ENCODE measurements at places on chromosomes 12 and 14.

GRCh38 chr14:104694475-104694950, 5.1 kb downstream of the INF2 start:
- no peak for DNase-seq

DNA sequence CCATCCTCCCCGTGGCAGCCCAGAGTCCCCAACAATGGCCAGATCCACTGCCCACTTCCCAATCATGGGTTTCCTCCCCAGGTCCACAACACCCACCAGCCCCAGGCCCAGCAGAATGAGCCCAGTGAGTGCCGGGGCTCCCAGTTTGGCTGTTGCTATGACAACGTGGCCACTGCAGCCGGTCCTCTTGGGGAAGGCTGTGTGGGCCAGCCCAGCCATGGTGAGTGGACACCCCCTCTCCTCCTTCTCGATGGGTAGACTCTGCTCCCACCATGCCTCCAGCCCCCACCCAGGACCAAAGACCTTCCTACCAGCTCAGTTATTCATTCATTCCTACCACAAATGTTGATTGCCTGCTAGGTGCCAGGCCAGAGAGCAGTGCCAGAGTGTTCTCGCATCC, 23.8 kb downstream of the PAPLN start:
- DNase-seq = no peak

DNA sequence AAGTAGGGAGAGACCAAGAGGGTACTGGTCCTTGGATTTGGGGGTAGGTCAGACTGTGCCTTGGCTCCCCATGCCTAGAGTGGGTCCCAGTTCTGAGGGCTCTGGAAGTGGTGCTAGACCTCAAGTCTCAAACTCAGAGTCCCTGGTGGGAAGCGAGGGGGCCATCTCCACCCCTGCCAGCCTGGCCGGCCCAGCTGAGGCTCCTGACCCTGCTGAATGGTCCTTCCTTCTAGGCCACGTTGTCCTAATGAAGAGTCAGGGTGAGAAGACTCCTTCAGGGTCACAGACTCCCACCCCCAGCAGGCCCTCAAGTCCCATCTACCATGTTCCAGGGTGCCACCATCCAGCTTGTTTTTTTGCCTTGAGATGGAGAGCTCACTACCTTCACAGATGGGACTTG, 12.9 kb downstream of the SERPINA6 start:
- no peak for DNase-seq

DNA sequence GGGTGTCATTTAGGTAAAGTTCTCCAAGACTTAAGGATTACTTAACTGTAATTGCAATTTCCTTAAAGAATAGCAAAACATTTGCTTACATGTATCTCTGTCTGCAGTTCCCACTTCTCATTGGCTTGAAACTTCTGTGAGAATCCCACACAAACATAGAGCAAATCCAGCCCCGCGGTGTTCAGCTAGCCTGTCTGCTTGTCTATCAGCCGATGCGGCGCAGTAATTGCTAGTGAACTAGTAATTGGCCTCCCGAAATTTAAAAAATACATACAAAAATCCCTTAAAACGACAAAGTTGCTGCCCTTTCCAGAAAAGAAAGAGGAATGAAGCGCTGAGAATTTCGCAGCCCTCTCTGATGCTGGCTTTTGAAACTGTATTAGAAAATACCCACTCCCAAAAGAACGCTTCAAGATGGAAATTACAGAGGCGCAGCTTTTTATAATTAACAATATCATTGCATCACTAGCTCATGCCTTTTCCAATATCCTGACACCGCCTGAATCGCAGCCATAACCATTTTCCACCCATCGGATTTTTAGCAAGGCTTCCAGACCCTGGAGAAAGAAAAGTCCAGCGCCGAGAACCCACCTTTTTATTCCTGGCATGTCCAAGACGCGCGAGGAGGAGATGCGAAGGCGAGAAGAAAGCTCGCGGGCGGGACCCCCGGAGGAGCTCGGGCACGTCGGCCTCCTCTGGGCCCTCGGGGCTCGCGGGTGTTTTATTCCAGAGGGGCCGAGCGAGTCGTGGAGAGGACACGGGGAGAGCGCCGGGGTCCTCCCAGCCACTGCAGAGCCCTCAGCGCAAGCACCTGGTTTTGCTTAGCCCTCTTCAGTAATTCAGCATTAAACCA, 646 bp downstream of the FBLN5 start:
- DNase-seq = no peak

DNA sequence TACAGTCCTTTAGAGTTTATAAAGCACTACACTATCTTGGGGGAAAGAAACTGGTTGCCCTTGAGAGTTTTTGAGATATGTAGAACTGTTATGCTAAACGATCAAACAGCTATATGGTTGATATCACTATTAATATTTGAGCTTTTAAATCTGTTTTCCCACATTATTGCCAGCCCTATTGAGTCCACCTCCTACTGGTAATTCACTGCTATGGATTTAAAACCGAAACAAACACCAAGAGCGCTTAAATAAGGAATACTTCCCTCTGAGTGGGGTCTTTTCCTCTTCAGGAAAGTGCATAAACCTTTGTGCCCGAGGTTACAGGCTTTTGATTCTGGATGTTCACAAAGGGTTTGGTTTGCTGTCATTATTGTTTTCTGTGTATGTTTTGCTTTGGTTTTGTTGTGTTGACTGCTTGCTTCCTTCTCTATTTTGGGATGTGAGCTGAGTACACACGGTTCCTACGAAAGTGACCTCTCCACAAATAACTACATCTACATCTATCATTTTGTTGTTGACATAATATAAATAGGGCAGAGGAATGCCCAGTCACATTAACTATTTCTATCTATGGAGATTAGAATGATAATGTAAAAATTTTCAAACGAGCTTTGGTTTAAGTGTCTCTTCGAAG, 44.8 kb downstream of the LGR5 start:
- DNase-seq = no peak

- DNase-seq = no peak
These were observed 20.7 kb downstream of the PHLDA1 start for GRCh38 chr12:76010732-76011458.

- no peak for DNase-seq
These were observed 141.8 kb upstream of the DYRK2 start for GRCh38 chr12:67506739-67507138.

GRCh38 chr14:30620178-30620577, 1.9 kb upstream of the SCFD1 start:
- no peak for DNase-seq

- no peak for DNase-seq
These were observed 50.6 kb upstream of the ETV6 start for GRCh38 chr12:11598900-11599299.

GRCh38 chr14:95480887-95481226, 35.6 kb downstream of the SYNE3 start:
- no peak for DNase-seq

DNA sequence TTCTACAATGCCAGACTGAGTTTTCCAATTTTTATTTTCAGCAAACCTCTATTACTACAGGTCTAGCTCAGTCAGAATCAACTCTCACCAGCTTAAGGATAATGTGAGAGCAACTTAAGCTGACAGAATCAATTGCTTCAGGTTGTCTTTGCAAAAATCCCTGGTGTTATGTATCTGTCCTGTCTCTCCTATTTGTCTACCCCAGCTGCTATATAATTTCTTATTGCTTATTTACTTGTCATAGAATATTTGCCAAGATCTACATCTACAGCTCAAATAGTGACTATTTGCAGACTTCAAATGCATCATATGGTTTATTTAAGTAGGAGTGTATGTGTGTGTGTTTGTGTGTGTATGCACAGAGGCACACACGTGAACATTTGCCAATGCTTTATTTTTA, 54.1 kb downstream of the FOXG1 start:
- DNase-seq = no peak

DNA sequence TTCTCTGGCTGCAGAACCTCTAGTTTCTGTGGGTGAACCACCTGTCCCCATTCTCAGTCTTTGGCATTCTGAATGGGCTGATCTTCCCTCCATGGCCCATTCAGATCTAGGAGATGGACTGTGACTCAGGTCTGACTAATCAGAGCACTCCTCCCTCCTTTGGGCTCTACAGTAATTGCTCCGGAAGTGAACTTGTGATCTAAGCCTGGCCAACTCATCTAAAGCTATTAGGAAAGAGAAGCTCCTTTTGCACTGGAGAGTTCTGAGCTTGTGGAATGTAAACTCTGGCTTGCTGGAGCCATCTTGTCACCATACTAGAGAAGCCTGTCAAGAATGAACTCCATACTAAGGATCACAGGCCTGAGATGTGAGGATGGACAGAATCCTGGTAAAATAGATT, 168.2 kb downstream of the SUDS3 start:
- DNase-seq = no peak

DNA sequence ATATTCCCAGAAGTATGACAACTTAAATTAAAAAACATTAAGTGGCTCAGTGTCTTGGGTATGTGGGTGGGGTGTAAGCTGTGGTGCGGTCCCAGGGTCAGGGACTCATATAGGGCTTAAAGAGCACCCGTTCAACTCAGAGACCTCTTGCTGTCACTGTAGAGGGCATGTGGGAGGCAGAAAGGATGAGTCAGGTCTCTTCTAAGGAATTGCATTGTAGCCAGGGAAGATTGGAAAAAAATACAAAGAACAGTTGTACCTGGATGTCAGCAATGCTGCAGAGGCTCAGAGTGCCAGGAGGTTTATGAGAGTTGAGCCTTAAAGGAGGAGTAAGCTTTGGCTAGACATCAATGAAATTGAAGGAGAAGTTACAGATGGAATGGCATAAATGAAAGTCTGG, 104.1 kb downstream of the MYRFL start:
- DNase-seq = no peak

GRCh38 chr12:53764615-53765014, 12.8 kb upstream of the CISTR start:
- DNase-seq = no peak

Data from HL-60 (cell line).